ENCODE measurements at places on chromosomes 16 and 17.

- peak; percentile 18 for DNase-seq
Observed at GRCh38 chr17:333626-334396, 18.8 kb downstream of the RPH3AL start.

DNA sequence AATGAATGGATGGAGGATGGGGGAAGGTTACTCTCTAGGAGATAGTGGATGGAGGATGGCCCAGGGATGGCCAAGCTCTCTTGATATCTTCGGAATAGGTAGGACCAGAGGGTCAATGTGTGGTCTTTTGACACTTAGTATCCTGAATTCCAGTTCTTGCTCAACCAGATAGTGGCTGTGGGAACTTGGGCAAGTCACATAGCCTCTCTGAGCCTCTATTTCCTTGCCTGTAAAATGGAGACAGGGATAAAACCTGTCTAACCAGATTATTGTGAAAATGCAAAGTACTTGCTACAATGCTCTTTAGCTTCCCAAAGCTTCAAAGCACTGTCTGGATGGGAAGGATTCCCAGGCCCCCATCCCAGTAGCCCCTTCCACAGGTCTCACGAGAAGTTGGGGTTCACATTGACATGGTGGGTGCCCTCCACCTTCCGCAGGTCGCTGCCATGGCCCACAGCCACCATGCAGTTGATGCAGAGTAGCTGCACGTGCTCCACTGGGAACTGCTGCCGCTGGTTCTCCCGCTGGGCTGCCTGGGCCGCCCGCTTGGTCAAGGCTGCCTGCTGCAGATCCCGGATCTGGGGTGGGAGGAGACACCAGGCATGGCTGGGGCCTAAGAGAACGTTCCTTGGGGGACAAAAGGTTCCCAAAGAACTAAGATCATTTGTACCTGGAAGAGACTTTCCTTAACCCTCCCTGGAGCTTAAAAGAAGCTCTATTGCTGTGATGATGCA lies 5.1 kb upstream of the ZNF385C start:
- DNase-seq, result no peak

GRCh38 chr17:50866950-50867362 lies 802 bp upstream of the TOB1 start:
- DNase-seq, result no peak

DNA sequence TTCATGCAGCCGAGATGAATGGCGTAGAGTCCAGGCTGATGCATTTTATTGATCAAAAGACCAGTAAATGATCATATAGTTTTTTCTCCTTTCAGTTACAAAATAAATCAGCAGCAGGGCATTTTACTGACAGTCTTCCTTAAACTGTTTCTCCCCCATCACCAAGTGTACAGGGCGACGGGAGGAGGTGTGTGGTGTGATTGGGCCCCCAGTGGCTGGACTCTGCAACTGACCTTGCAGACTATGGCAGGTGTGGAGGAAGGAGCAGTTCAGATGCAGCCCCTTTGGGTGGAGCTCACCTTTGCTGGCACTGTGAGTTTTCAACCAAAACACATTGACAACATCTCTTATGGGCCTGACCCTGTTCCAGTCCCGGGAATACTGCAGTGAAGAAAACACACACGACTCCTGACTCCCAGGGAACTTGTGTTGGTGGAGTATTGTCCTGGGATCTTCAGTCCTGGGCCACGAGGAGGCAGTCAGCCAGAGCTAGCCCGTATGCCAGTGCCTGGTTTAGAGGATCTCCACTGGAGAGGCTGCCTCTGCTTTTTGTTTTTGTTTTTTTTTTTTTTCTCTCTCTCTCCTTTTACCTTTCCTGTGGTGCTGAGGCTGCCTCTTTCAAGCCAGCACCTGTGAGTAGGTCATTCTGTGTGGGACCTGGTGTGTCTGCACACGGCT lies 29.8 kb downstream of the KIAA0513 start:
- no peak for DNase-seq

Data from cerebellar nuclear complex (tissue), 1 donor.